Metanephros (tissue), 2 donors: ENCODE measurements at places on chromosomes 12 and 14. TPM values are rescaled to one million over a fixed set of nuclear protein-coding genes. Genes with fewer than 3 reads are reported as not detected.

POTEM gene
- total RNA-seq, result not detected

GLIPR1L1 gene
- total RNA-seq, result not detected

POU6F1 gene
- total RNA-seq, result 5.1 TPM

STAB2 gene
- total RNA-seq, result 3.0 TPM

RIMBP2 gene
- total RNA-seq, result 21.4 TPM
